ENCODE measurements at places on chromosomes 1 and 21. TPM values are rescaled to one million over a fixed set of nuclear protein-coding genes. Genes with fewer than 3 reads are reported as not detected.
A peak's percentile ranks its signal among the peaks of the same experiment; 100 is the strongest.

Gene USH2A
- total RNA-seq, result 0.10 TPM

GRCh38 chr1:182181167-182181572 lies 119.7 kb upstream of the ZNF648 start:
- DNase-seq, result no peak

DNA sequence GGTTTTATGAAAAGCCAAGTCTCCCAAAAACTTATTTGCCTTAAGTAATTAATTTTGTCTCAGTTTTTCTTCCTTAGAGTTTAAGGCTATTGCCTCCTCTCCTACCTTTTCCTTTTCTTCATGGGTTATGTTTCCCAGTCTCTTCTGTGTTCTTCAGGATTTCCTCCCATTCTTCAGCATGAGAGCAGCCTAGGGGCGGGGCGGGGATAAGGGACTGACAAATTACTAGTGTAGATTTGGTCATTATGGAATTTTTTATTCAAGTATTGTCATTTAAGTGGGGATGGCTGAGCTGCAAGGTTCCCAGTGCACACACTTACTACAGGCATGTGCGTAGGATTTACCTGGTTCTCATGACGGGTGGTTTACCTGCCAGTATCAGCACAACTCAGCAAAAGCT lies 35.2 kb upstream of the PIGV start:
- DNase-seq, result no peak

DNA sequence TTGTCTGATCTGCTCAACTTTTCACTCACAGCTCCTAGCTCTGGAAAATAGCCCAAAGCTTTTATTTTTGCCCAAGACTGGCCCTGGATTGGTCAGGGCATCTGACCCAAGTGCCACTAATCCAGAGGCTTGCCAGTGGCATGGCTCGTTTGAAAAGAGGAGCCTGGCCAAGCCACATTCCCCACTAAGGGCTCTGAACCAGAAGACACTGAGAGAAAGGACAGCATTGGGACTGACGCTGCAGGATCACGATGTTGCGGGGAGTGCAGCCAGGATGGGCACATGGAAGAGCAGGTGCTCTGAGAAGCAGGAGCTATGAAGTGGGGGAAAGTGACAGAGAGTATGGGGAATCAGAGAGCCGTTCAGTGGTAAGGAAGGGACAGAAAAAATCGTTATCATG lies 44.9 kb upstream of the TSPAN2 start:
- no peak for DNase-seq

DNA sequence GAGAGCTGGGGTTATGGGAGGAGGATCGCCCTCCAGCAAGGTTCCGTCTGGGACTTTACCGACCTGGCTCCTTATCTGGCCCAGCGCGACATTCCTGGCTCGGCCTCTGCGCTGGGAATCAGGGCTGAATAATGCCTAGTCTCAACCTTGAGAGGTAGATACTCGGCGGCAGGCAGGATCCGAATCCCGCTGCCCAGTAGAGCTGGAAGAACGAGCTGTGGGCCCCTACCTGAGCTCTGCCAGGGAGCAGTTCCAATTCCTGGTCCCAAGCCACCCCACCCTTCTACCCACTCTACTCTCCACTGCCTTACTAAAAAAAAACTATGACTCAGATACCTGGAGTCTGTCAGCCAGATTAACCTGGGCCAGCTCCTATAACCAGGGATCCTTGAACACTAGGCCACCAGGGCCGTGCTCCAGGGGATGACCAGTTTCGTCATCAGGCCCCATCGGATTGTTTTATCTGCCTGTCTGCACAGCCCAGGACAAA lies 53.6 kb downstream of the RHBG start:
- DNase-seq, result no peak

GRCh38 chr1:75214017-75214416 lies 79.8 kb downstream of the LHX8 start:
- no peak for DNase-seq

- DNase-seq, result peak; percentile 24
Observed at GRCh38 chr1:163673759-163674151, 352.0 kb downstream of the NUF2 start.

DNA sequence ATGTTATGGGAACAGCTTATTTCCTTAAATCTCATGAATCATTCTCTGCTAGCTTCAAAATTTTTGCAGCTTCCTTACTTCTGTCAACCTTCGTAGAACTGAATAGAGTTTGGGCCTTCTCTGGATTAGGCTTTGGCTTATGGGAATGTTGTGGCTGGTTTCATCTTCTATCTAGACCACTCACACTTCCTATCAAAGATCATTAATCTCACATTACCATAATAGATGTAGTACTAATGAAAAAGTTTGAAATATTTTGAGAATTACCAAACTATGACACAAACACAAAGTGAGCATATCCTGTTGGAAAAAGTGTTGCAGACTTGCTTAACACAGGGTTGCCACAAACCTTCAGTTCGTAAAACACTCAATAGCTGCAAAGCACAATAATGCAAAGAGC lies 30.3 kb downstream of the ASPM start:
- DNase-seq, result no peak

- DNase-seq, result no peak
Observed at GRCh38 chr1:183472488-183473216, at the start of gene SMG7. TSS of gene SMG7 (plus strand) at chr1:183472499. CDS start at chr1:183472621, 122 bp downstream.

DNA sequence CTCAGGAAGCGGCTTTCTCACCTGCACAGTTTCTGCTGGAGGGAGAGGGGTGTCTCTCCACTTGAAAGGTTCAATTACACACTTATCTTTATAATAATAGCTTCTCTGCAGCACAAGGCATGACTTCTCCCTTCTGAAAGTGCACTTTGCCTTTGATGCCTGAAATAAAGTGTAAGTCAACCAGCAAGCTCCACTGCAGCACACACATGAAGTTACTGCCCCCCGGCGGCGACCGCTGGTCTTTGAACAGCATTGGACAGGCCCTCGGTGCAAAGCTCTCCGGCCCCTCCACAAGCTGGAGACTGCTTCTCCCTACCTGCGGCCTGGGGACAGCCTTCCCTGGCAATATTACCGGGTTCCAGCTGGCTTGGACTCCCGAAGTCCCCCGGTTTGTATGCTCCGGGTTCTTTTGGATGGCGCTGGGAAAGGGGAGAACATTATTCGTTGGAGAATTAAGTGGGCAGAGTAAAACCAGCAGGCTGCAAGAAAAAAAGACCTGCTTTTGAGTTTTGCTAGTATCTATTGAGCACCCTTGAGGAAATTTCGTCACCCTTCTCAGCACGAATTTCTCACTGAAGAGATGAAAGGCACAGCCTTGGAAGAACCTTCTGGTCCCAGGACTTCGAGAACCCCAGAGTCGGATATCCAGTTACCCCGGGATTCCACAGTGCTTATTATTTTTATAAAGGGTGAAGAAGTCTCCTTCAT lies 11.8 kb downstream of the RCAN1 start:
- peak; percentile 84 for DNase-seq
